ENCODE measurements at places on chromosomes 7 and 10.

DNA sequence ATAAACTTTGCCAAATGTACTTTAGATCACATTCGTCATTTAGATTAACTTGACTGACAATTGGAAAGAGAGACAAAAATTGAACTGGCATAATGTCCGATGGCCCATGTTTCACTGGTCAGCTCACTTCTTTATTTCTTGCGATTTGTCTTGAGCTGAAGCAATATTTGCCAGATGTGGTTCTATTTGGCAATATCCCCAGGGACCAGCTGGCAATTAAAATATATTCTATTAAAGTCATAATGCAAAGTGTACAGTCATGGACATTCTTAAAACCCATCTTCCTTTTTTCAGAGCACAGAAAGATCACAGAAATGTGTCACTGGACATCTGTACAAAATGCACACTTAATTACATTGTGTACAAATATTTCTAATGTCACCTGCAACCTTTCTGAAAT lies 26.3 kb downstream of the NEBL start:
- no peak for DNase-seq

- DNase-seq = no peak
Measured at GRCh38 chr10:118585794-118586193, 9.7 kb downstream of the PRLHR start.

DNA sequence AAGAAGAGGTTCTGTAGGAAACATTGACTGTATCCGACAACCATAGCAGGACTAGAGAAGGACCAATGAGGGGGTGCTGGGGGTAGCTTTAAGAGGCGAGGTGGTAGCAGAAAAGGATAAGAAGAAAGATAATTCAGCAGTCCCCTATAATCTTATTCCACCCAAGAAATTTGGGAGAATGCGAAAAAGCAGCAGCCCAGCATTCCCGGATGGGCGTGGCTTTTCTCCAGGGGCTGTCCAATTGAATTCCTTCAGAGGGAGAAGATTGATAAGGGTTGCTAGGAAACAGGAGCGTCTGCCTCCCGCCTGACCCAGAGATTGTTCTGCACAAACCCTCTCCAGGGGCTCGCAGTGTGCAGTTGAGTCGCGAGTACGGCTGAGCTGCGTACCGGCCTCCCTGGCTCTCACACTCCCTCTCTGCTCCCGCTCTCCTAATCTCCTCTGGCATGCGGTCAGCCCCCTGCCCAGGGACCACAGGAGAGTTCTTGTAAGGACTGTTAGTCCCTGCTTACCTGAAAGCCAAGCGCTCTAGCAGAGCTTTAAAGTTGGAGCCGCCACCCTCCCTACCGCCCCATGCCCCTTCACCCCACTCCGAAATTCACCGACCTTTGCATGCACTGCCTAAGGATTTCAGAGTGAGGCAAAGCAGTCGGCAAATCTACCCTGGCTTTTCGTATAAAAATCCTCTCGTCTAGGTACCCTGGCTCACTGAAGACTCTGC lies at the start of gene GRM3:
Gene GRM3, plus strand, starts transcription at position 349 of the 721 bp plus-strand sequence. CDS start 121,237 bp downstream, outside the sequence.
- DNase-seq = no peak

DNA sequence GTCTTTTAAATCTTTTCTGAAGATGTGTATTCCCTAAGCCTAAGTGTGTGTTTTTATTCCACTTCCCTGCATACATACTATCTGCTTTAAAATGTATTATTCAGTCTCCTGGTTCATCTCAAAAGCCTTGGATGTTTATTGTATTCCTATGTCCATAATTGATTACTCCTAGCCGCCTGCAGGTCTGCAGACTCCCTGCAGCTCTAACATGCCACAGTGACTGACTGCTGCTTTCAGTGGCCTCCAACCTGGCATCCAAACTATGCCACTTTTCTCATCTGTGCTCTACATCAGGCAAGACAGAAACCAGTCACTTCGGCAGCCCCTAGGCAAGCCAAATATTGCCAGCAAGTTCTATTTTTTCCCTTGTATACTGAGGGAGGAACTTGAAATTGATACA lies 81.7 kb downstream of the ABCA13 start:
- no peak for DNase-seq

- DNase-seq = no peak
Measured at GRCh38 chr7:155283565-155284194, 14.0 kb upstream of the INSIG1 start.

DNA sequence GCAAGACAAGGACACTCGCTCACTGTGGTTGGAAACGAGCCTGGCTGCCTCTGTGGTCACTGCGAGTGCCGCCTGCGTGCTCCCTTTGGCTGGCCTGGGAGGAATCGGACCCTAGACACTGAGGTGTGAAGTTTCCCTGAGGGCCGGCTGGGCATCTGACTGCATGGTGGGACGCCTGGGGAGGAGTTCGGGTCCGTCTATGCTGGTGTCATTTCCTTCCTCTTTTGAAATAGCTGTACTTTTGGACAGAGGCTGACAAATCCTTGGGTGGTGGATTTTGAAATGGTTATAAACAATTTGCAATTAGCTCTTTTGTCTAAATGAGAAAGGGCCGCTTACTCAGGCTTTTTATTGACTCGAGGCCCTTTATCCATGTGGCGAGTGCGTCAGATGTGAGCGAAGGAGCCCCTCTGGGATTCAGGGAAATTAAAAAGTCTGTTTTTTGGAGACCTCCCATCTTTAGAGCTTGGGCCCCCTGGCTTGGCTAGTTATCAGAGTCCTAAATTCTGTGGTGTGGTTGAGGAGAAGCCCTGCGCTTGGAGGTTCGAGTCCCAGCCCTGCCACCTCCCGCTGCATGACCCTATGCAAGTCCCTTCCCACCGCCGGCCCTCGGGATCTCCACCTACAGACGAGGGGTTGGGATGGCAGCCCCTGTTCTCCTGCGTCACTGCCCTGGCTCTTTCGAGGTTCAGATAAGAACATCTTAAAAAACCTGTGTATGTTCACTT lies 147.1 kb downstream of the RGS10 start:
- no peak for DNase-seq

GRCh38 chr10:62744136-62744535 lies 60.4 kb upstream of the ADO start:
- no peak for DNase-seq

GRCh38 chr10:94146746-94147145 lies 153.0 kb downstream of the PLCE1 start:
- DNase-seq = no peak
